ENCODE measurements at places on chromosomes 7 and 10. TPM values are rescaled to one million over a fixed set of nuclear protein-coding genes. Genes with fewer than 3 reads are reported as not detected.

GRCh38 chr10:50554995-50555568, 68.7 kb downstream of the SGMS1 start:
- peak; percentile 44 for DNase-seq

- DNase-seq: no peak
These were observed 95.1 kb downstream of the LSMEM1 start for GRCh38 chr7:112575864-112576263.

The IFIT3 gene
- 43.8 TPM for total RNA-seq

GRCh38 chr10:71268758-71269157, 50.3 kb upstream of the SLC29A3 start:
- DNase-seq: peak; percentile 51

- peak; percentile 97 for DNase-seq
These were observed 38.0 kb downstream of the INPP5A start for GRCh38 chr10:132575320-132576201.
